ENCODE measurements at places on chromosomes 16 and 17.

GRCh38 chr17:73027130-73027741 lies 65.3 kb downstream of the SLC39A11 start:
- DNase-seq: no peak

DNA sequence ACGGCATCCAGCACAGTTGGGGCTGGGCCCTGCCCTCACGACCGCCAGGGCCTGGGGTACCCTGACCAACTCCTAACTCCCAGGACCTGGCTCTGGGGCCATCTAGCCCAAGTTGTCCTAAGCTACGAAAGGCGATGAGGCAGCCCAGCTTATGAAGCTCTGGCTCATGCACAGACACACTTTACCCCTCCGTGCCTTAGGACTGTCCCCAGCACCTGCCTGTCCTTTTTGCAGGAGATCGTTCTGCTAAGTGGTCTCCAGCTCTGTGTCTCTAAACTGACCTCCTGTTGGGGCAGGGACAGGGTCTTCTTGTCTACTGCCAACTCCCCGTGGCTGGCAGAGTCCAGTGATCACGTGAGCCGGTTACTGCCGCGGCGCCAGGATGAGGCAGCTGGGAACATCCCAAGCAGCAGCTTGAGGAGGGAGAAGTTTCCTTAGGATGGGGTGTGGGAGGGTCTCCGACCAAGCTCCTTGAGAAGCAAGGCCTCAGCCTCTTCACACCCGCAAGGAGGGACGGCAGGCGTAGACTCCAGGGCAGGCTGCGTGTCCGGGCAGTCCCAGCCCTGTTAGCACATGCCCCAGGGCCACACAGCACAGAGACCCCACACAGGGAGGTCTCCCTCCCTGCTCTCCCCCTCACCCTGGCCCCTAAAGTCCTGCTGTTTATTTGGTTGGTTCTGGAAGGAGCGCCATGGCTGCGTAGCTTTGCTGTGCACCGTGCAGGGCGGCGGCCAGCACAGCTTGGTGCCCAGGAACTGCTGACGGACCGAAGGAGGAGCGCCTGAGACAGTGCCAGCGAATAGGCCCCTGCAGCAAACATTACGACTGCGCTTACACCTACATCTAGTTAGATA lies 16.4 kb upstream of the METRNL start:
- no peak for DNase-seq

DNA sequence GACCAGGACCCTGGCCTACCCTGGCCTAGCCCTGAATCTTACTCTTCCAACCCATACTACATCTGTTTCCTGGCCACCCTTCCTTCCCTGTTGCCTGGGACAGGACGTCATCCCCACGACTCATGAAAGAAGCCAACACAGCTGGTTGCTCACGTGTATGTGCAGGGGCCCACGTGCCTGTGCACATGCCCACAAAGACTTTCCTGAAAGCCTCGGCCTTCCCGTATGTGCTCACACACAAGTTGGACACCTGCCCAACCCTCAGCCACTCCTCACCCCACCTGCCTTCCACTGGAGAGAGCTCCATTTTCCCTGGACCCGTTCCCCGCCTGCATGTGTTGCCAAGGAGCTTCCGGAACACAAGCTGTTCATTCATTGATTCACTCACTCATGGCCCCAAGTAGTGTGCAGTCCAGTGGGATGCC lies 7.0 kb downstream of the PLXDC1 start:
- peak; percentile 64 for DNase-seq

DNA sequence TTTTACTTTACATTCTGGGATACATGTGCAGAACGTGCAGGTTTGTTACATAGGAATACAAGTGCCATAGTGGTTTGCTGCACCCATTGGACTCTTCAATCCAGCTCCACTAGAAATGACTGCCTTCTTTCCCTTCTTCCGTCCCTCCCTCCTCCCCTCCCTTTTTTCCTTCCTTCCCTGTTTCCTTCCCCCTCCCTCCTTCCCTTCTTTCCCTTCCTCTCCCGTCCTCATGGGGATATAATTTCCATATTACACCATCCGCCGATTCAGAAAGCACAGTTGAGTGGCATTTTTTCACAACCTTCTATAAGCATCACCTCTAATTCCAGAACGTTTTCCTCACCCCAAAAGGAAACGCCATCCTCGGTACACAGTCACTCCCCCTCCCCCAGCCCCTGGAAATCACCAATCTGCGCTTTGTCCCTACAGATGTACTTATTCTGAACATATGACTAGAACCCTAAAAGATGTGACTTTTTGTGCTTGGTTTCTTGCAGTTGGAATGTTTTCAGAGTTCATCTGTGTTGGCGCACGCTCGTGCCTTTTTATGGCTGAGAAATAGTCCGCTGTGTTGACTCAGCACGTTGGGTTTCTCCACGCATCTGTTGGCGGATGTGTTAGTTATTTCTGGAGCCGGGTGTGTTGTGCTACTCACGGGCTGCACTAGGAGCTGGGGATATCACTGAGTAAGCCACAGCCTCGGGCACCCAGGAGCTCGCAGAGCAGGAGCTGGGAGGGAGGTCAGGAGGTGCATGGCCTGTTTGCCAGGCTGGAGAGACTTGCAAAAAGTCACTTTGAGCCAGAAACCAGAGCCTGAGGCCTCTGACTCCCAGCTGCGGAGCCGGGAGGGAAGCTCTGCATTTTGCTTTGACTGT lies 336.4 kb downstream of the SEC14L1 start:
- DNase-seq: no peak

- peak; percentile 27 for DNase-seq
Observed at GRCh38 chr17:82863941-82864712, 24.3 kb upstream of the ZNF750 start.

GRCh38 chr16:58243528-58244004 lies 45.7 kb upstream of the CSNK2A2 start:
- no peak for DNase-seq

Measured in NCI-H2081 (cell line).